ENCODE measurements at places on chromosomes 11 and 22. TPM values are rescaled to one million over a fixed set of nuclear protein-coding genes. Genes with fewer than 3 reads are reported as not detected.

MAP6 gene
- 20.1 TPM for polyA plus RNA-seq

DNA sequence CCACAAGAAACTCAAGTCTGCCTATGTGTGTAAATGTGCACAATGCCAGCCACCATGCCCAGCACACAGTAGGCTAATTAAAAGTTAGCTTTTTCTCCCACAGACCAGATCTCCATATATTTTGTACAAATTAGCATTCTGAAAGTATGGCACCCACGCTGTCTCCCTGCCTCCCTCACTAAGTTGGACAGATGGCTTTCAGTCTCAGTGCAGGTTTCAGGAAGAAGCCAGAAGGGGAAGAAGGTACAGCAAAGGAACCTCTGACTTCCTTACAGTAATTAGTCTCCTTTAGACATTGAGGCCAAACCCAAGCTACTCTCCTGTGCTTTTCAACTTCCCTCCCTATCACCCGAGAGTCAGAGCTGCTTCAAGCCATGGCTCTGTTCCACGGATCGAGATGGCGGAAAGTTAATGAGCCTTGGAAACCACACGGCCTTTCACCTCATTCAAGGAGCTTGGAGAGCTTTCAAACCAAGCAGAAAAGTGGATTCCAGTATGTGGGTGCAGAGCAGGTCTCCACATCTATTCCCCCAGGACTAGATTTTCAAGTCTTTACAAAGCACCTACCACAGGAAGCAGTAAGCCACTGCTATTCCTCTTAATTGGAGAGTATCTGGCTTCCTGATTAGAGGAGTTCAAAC, 221.1 kb upstream of the NARS2 start:
- no peak for DNase-seq

DNA sequence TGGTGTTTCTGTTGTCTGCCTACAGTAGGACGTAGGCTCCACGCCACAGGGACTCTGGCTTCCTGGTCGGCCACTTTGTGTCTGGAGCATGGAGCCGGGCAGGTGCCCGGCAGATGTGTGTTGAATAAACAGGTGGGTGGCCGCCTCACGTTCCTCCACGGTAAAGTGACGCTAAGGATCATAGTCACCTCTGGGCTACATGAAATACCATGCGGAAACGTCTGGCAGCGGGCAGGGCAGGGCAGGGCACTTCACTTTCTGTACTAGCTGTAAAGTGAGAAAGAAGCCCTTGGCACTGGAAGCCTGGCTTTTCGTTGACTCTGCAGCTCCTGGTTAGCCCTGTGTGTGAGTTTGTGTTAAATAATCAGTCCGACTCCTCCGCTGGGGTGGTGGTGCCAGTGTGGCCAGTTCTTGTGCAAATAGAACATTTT, 52.4 kb downstream of the MCM5 start:
- DNase-seq: no peak

DPAGT1 gene
- polyA plus RNA-seq: 51.1 TPM

GRCh38 chr11:12540913-12541582, 133.2 kb upstream of the TEAD1 start:
- no peak for DNase-seq

DNA sequence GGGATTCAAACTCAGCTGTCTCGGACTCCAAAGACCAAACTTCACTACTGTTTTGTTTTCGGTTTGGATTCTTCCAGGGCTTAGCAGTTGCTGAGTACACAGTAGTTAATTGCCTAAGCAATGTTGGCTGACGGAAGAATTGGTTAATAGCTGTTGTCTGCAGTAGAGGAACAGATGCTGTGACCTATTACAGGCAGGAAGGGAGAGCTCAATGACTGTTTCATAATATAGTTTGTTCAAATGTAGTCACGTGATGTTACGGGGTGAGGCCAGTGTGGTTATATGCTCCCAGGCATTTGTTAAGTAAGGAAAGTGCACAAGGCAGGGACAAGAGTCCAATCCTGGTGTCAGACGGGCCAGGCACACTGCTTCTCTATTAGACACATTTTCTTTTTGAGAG, 222.6 kb upstream of the CCDC90B start:
- DNase-seq: peak; percentile 97

DDTL gene
- 11.2 TPM for polyA plus RNA-seq

DNA sequence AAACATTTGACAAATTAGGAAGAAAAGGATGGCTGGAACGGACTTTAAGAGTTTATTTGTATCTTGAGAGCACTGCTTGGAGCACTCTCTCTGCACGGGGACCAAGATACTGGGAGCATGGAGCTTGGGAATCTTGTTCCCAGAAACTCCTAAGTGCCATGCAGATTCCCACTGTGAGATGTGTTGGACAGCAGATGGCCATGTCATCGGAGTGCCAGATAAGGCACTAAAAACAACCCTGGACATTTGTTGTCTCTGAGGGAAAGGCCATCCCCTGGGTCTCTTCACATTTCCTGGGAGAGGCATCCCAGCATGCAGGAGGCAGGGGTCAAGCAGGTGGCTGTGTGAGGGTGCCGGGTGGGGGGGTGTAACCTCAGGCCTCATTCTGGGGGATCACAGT, 2.9 kb downstream of the KIRREL3 start:
- DNase-seq: no peak

- DNase-seq: peak; percentile 80
These were observed 61.0 kb upstream of the GLYATL1B start for GRCh38 chr11:59025097-59025496.

OR6A2 gene
- 0.03 TPM for polyA plus RNA-seq

- DNase-seq: no peak
These were observed 37.2 kb downstream of the CELSR1 start for GRCh38 chr22:46500201-46500600.

DNA sequence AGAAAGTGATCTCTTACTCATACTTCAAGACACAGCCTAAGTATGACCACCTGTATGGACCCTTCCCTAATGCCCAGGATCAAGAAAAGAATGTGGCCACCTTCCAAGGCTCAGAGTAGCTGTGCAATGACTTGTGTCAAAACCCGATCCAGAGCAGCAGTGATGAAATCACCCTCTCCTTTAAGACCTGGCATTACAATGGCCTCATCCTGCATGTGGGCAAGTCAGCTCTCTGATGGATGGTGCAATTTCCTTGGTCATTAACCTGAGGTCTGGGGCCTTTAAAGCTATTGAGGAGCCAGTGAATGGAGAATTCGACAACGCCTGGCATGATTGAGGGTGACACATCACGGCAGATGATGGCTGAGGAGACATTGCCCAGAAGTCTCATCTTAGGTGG, 9.1 kb upstream of the TUBA8 start:
- DNase-seq: no peak

TEX12 gene
- 0.27 TPM for polyA plus RNA-seq

DNA sequence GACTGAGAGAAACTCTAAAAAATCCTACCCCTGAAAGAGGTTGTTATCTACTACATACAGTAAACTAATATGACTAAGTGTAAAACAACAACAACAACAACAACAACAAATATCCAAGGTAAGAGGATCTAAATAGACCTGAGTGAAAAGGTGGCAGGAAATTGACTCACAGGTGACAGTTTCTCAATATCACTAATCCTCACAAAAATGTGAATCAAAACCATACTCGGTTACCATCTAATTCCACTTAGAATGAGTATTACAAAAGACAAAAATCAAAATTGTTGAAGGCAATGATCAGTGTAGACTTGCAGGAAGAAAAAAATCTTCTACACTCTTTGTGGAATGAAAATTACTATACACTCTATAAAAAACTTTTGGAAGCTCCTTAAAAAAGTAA, 17.5 kb downstream of the RGL4 start:
- no peak for DNase-seq

- DNase-seq: no peak
These were observed 24.6 kb downstream of the TMEM45B start for GRCh38 chr11:129840236-129840635.

CNGA4 gene
- 0.16 TPM for polyA plus RNA-seq

DNA sequence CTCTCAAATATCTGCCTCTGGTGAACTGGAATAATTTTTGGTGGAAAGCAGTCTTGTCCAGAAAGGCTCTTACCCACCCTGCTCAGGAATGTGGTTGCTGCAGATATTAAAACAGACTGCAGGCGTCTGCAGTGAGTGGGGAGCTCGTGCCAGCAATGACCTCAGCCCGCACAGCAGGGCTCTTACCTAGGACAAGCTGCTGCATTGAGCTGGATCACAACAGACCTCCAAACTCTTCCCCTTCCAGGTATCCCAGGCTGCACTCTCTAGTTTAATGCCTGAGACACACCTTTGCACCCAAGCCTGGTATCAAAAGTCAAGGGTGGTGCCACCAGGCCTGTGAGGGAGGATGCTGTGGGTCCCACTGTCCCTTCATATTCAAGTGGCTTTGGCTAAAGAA, 69.7 kb upstream of the CDON start:
- DNase-seq: peak; percentile 70

- no peak for DNase-seq
These were observed 118.8 kb upstream of the CRYBB3 start for GRCh38 chr22:25080855-25081254.

ATM gene
- 34.7 TPM for polyA plus RNA-seq

GRCh38 chr11:2563213-2564007, 118.6 kb downstream of the KCNQ1 start:
- peak; percentile 78 for DNase-seq

GRCh38 chr22:36258701-36259614, 6.0 kb downstream of the APOL1 start:
- DNase-seq: no peak

DNA sequence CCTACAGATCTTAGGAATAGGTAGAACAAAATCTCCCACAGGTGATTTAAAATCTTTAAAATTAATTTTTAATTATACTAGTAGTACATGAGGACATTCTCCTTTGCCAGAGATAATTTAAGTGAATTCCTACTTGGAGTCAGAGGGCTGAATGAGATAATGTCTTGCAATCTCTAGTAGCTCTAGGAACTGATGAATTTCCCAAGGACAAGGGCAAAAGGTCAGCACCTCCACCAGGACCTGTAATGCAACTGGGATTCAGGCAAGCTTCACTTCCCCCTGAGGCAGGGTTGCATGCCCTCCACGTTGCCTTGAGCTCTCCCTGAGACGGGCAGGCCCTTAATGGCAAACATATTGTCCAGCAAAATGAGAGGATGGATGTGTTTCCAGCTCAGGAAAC, 330.3 kb upstream of the PITPNB start:
- no peak for DNase-seq

OR10D3 gene
- polyA plus RNA-seq: not detected

DNA sequence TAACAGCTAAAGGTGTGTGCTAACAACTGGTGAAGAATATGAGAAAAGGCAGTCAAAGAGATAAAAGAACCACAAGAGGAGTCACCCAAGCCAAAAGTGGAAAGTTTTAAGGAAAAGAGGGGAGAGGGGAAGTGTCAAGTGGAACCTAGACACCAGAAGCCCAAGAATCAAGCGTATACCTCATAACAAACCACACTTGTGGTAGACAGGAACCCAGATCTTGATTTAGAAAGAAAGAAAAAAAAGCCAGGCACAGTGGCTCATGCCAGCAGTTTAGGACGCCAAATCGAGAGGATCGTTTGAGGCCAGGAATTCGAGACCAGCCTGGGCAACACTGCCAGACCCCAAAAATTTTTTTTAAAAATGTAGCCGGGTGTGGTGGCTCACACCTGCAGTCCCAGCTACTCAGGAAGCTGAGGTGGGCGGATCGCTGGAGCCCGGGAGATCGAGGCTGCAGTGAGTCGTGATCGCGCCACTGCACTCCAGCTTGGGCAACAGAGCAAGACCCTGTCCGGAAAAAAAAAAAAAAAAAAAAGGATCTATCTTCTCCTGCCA, 877 bp downstream of the SLC25A17 start:
- DNase-seq: no peak

SLC22A6 gene
- polyA plus RNA-seq: not detected

DNA sequence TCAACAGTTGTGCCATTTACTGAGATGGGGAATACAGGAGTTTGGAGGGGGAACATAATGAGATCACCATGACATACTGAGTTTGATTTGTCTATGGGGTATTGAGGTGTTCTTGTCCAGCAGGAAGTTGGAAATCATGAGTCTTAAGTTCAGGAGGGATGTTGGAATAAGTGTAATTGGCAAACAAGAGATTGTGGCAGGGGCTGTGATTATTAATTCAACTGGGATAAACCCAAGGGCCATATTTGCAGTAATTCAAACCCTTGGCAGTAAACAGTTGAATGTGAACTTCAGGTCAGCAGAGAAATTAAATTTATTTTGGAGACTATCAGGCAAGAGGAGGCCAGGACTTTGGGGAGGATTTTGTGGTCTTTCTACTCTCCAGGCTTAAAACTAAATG, 33.4 kb downstream of the ADM start:
- DNase-seq: no peak

SSTR3 gene
- 0.54 TPM for polyA plus RNA-seq

GRCh38 chr11:70065318-70066135, 12.6 kb upstream of the ANO1 start:
- DNase-seq: no peak

RBMXL2 gene
- polyA plus RNA-seq: 0.45 TPM

- DNase-seq: no peak
These were observed 726 bp downstream of the RTN4RL2 start for GRCh38 chr11:57460758-57461749.

- DNase-seq: no peak
These were observed 251.3 kb downstream of the SBF2 start for GRCh38 chr11:10042699-10043098.

KLHDC7B gene
- polyA plus RNA-seq: 0.18 TPM

DNA sequence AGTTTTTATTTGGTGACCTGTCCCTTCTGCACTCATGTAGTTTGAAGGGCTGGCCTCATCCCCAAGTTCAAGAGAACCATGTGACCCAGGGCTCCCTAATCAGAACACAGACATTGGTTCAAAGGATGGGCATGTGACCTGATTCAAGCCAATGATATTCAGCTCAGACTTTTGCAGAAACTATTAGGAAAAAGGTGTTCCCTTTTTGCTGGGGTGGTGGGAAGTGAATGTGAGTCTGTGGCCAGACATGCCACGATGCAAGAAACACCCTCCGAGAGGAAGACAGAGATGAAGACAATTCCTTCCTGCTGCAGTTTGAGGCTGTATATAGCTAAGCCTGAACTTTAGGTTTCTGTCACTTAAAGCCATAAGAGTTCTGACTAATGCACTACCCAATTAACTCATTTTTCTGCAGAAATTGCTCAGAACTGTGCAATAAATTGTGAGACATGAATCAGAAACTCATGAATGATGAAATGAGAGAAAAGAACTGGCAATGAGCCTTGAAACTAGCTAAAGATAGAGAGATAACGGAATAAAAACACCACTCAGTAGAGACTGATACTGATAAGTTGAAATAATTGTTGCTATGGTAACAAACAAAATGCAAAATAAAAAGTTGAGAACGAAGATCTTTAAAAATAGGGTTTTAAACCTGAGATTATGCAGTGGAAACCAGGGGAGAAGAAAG, 9.2 kb upstream of the MAPK1 start:
- no peak for DNase-seq

- DNase-seq: no peak
These were observed 787.5 kb downstream of the OPCML start for GRCh38 chr11:132744771-132745170.

- DNase-seq: no peak
These were observed 44.7 kb downstream of the AP2A2 start for GRCh38 chr11:970319-970871.

GRCh38 chr11:94948070-94948617, 25.2 kb downstream of the CWC15 start:
- no peak for DNase-seq

- DNase-seq: no peak
These were observed 83.1 kb upstream of the ADSL start for GRCh38 chr22:40263191-40263590.

GRCh38 chr11:119460097-119460496, 37.1 kb upstream of the THY1 start:
- no peak for DNase-seq

VPREB3 gene
- polyA plus RNA-seq: 0.45 TPM

TMEM45B gene
- polyA plus RNA-seq: 247 TPM

Measured in large intestine (tissue), 12 donors.